ENCODE measurements at places on chromosomes 2 and 18.

GRCh38 chr18:59675346-59675745 is 21.9 kb downstream of the CCBE1 start:
- no peak for DNase-seq

DNA sequence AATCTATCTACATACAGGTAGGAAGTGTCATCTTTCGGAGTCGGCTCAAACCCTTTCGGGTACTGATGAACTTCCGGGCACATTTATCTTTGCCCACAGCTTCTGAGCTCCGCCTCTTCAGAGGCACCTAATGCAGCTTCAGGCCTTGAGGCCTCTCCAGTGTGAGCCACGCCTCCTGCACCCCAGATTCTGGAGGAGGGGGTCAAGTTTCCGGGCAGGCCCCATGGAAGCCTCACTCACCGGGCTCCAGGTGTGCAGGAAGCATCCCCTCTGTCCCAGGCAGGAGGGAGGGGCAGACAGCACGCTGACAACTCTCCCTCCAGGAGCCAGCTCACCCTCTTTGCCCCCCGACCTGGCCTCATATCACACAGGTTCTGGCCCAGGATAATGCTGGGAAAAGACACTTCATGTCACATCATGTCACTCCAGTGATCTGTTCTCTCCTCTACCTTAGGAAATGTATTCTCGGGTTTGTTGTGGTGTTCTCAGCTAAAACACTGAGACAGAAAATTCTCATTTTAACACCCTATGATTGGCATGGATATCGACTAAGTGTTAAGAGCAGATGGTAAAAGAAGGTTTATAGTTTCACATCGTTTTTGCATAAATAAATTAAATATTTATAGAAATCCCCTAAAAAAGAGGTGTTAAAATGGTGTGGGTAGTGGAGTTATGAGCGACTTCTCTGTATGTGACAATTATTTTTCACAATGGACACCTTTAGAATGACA is 46.2 kb upstream of the COPS8 start:
- DNase-seq = no peak

DNA sequence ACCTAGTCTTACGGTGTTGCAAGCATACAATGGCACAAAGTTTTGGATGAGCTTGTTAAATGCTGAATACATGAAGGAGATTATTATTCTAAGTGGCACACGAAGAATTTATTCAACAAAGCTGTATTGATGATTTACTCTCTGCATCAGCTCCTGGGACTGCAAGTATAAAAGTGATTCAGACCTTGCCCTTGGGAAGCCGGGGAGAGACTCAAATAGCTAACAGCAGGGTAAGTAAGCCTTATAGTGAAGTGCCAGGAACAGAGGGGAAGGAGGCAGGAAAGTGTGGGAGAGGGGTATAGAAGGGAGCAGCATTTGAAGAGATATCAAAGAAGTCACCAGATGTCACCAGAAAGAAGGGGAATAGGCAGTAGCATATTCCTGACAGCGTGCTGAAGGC is 115.4 kb downstream of the MCFD2 start:
- DNase-seq = no peak

GRCh38 chr2:64945973-64946768 is 43.0 kb upstream of the SLC1A4 start:
- no peak for DNase-seq

- DNase-seq = no peak
Measured at GRCh38 chr2:122639176-122639575, 883.7 kb downstream of the TSN start.

DNA sequence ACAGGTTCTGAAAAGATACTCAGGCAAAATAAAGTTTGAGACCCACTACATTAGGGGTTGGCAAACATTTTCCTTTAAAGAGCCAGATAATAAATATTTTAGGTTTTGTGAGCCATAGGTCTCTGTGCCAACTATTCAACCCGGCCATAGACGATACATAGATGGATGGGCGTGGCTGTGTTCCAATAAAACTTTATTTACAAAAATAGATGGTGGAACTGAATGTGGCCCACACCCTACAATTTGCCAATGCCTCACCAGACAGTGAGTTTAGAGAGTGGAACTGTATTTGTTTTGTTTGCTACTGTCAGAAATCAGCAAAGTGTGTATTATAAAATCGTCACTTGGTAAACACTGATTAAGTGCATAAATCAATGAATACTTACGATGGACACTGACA is 78.0 kb downstream of the ACKR3 start:
- no peak for DNase-seq

- DNase-seq = no peak
Measured at GRCh38 chr2:140275427-140275826, 1495.2 kb upstream of the NXPH2 start.

GRCh38 chr2:43521568-43521967 is 74.3 kb downstream of the THADA start:
- no peak for DNase-seq

DNA sequence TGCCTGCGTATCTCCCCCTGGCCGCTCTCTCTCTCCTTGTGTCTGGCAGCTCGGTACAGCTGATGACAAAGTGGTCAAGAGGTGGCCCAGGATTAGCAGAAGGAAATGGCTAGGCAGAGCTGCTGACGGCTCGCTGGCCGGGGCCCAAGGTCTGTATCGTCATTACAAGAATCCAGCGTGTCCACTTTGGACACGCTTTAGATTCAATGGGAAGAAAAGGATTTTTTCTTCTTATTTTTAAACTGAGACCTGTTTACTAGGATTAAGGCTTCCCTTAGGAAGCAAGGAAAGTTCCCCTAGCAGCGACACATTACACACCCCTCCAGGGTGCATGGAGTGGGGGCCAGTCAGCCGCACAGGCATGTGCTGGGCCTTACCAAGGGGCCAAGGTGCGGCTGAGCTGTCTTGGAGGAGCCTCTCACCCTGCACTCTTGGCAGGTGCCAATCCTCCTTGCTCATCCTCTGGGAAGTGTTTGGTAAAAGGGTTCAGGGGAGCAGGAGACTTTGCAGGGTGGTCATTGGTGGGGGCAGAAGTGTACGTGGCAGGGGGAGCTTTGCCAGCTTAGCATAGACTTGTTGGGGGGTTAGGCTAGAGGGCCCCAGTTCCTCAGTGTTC is 76.8 kb downstream of the POLR1A start:
- DNase-seq = no peak

GRCh38 chr18:42706618-42707017 is 408.9 kb downstream of the RIT2 start:
- DNase-seq = peak; percentile 51

DNA sequence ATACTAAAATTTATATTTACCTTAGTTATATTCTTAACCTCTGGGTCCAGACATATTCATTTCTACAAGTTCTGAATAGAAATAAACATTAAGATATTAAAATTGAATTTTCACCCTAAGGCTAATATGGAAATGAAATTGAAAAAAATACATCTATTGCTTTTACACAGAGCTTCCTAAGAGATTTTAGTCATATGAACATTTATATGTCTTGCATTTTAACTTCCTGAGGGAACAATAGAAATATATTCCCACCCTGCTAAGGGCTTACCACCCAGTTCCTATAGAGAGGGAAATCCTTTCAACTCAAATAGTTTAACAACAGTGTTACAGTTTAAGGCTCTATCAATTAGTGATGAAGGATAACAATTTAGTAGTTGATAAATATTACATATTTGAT is 60.5 kb downstream of the SOCS6 start:
- DNase-seq = no peak

GRCh38 chr18:48663931-48664847 is 125.4 kb downstream of the CTIF start:
- DNase-seq = no peak

- no peak for DNase-seq
Measured at GRCh38 chr2:178173657-178174056, 20.7 kb upstream of the OSBPL6 start.

- DNase-seq = peak; percentile 91
Measured at GRCh38 chr2:1755436-1756191, 11.3 kb upstream of the PXDN start.

- DNase-seq = peak; percentile 65
Measured at GRCh38 chr2:205188239-205189138, 493.8 kb upstream of the NRP2 start.

DNA sequence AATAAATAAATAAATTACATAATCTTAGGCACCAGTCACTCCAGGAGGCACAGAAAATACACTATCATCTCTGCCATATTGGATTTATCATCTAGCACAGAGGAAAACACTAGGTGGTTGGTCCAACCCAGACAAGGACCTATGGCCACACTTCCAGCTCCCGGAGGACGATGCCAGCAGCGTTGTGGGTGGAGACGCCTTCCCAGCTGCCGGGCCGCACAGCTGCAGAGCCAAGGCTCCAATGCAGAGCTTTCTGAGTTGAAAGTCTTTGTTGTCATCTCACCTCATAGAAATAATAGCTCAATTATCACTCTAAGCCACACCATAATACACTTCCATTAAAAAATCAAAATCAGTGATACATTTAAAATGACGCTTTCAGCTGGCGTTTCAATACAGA is 457.1 kb upstream of the SALL3 start:
- no peak for DNase-seq

- DNase-seq = no peak
Measured at GRCh38 chr2:132965460-132965859, 295.5 kb upstream of the LYPD1 start.

- no peak for DNase-seq
Measured at GRCh38 chr18:13382366-13382953, 163.9 kb downstream of the LDLRAD4 start.

GRCh38 chr2:45354776-45355175 is 256.3 kb downstream of the SRBD1 start:
- DNase-seq = no peak

- no peak for DNase-seq
Measured at GRCh38 chr2:57204364-57204763, 842.2 kb upstream of the VRK2 start.

DNA sequence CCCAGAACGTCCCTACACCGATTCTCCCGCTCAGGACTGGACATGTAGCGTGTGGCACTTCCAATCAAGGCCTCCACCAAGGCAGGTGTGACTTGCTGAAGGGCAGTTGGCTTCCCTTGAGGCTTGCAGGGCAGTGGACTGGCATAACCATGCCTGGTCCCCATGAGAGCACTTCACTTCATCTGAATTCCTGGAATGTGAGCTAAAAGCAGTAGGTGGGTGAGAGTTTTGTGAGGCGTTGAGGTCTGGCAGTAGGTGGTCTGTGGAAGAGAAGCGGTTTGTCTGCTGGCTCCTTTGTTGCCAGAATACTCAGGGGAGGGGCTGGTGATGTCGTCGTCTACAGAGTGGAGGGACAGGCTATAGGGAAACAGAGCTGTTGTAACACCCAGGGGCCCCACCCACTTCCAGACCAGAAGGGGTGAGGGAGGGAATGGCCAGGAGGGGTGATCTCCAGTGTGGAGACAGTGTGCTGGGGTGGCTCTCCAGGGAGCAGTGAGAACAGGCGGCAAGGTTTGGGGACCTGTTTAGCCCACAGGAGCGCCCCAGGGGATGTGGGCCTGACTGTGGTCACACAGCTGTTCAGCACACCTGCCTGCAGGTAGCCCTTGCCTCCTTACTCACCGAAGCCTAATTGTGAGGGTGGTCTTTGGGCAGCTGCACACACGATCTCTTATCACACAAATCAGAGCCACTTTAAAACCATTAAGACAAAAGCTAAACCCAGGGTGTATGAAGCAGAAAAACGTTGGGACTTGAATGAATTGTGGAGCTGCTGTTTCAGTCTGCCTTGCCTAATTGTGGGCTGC is 21.5 kb upstream of the ALKAL2 start:
- DNase-seq = no peak

DNA sequence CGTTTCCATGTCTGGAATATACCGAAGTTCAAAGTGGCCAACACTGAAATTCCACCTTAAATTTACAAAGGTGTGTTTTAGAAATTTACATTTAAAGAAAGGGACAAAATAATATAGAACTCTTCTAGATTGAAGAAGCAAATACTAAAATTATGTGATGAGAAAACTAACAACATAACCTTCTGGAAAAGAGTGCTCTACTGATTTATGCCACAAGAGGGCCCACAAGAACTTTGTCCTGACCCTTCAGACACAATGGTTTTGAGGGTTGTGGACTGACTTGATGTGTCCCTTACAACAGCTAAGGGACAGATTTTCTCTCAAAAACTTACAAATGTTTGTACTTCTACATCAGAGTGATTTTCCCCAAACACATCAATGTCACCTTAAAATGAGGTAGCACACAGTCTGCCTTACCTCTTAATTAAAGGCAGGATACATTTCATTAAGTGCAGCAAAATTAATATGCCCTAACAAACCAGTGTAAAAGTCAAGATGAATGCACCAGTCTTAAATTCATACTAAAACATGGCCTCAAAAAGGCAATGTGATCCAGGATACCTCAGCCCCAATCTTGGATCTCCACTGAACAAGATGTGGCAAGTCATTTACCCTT is 36.2 kb downstream of the EIF2AK3 start:
- peak; percentile 53 for DNase-seq

DNA sequence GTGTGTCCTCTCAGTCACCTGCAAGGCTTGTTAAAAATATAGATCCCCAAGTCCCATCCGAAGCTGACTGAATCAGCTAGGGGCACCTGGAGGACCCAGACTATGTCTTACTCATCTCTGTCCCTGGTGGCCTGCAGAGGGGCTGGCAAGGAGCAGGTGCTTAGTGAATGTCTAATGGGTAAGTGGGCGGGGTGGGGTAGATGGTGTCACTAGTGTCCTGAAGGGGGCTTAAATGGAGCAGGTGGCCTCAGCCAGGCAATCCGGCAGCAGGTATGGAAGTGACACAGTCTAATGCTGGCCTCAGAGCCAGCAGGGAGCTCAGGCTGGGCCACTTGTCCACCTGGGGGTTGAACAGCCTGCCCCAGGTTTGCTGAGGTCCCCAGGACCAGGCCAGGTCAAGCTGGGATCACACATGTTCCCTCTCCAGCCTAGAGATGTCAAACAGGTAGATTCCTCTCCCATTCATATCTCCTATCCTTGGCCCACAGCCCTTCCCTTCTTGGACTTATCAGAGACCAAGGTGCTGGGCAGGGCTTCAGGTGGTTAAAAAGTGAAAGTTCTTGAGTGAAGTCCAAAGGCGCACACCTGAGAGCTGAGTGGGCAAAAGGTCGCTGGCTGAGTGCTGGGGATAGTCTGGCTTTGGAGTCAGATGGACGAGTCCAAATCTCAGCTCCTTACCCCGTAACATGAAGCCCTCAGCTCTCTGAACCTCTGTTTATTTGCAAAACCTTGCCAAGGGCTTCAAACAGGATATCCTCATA is 1.7 kb downstream of the STEAP3 start:
- DNase-seq = no peak

DNA sequence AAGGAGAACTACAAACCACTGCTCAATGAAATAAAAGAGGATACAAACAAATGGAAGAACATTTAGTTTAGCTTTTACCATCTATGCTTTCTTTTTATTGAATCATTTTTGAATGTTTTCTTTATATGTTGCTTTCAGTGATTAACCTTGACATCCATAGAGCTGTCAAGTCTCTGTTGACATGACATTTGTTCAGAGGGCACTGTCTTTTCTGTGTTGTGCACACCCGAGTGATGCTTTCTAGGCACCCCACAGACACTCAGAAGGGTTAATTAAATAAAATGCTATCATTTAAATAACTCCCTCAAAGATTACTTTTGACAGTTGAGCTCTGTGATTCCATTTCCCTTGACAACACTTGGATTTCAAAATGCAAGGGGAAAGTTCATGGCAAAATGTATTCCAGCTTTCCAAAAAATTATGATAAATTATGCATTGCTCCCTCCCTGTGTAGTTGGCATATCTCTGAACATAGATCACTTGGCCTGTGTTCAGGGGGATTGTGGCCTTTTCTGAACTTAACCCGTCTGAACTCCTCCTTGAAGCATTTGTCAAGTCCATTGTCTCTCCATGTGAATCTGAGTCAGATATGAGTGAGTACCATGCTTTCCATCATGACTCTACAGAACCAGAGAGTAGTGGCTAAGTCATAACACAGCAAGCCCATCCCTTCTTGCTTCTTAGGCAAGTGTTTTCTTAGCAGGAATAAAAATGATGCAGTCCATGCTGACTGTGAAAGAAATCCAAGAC is 372.6 kb downstream of the RPRM start:
- no peak for DNase-seq

GRCh38 chr18:11808001-11808855 is 43.0 kb upstream of the CHMP1B start:
- DNase-seq = no peak
